Suppressor macrophage treated with lipopolysaccharide for 1 hour (primary cell): ENCODE measurements at places on chromosomes 2 and 18.
A peak's percentile ranks its signal among the peaks of the same experiment; 100 is the strongest.

GRCh38 chr2:13003500-13003899 is 286.8 kb downstream of the TRIB2 start:
- DNase-seq, result no peak

DNA sequence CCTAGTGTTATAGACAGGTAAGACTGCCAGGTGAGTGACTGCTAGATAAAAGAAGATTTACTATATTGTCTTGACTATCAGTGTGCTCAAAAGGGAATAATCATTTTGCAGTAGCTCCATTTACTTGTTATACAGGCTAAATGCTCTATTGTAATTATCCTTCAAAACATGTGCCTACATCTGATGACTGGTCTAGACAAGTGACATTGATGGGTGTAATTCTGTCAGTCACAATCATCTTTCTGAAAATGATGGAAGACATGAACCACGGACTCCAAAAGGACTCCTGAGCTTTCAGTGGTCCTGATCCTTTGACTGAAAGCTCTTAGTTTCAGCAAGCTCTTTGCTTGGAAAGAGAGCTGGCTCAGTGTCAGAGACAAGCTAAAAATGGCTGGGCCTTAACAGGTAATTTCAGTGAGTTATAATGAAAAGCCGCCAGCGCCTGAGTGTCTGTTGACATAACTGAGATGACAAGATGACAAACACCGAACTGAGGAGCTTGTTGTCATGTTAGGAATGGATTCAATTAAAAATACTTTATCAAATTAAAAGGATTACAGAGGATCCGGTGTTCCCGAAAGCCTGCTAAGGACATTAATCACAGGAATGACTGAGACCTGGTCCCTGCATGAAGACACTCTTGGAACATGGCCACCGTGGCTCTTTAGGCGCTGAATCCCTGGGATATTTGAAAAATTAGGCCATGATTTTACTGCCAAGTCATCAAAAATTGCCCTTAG is 141.7 kb downstream of the CMPK2 start:
- no peak for DNase-seq

GRCh38 chr2:8623576-8623957 is 58.3 kb upstream of the ID2 start:
- no peak for DNase-seq

GRCh38 chr2:64367444-64368232 is 86.3 kb upstream of the LGALSL start:
- no peak for DNase-seq

DNA sequence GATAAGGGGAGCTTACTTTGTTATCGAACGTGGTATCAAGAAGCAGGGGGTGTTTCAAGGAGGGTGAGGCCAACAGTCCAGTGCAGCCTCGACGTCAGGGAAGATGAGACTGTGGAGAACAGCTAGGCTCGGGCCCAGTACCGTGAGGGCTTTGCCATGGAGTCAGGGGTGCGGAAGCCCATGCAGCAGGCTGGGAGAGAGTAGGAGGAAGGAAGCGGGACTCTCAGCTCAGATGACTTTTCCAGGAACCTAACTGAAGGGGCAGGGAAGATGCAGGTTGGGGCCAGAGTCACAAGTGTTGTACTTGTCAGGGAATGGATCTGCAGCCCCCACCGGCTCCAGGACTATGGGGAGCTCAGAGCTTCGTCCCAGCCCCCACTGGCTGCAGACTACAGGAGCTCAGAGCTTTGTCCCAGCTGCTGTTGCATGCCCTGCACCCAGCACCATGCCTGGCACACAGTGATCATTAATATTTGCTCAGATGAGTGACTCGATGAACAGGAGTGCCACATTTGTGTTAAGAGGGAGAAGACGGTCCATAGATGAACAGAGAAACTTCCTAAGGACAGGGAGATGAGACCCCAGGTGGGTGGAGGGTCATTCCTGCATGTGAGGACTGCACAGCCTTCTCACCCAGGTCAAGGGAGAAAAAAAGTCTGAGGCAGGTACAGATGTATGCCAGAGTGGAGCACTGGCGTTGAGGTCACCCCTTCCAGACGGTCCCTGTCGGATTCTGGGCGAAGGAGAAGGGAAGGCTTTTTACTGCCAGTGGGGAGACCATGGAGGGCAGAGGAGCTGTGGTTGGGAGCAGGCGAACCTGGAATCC is 36.4 kb downstream of the PTGR3 start:
- no peak for DNase-seq

DNA sequence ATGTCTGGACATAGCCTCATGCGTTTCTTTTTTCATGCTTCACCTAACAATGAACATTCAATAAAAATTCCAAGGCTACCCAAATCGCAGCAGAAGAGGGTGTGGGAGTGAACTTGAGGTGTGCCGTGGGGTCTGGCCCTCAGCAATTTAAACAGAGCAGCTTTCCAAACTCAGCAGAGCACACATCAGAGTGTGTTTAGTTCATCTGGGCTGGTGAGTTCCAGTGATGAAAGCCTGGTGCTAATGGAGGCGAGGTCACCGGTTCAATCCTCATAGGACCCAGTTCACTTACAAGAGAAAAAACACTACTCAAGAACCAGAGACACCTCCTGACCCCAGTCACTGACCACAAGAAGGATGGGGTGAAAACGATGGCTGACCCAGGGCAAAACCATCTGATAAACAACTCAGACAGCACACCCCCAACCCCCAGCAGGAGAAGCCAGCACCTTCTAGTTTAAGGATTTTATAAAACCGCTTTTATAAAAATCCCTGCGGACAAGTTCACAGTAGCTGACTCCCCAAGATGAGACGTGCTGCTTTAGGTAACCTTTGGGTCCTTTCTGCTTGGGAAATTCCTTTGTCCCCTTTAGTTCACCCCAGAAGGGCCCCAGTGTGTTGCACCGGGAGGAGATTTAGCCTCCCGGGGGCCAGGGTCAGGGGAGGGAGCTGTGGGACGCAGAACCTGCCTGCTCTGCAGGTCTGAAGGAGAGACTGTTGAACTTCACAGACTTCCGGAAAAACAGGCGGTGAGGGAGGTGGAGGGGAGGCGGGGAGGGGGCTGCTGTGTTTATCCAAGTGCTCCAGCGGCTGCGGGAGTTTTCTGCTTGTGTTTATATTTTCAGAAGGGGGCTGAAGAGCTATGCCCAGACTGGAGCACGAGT is 152.7 kb upstream of the SOX11 start:
- no peak for DNase-seq

DNA sequence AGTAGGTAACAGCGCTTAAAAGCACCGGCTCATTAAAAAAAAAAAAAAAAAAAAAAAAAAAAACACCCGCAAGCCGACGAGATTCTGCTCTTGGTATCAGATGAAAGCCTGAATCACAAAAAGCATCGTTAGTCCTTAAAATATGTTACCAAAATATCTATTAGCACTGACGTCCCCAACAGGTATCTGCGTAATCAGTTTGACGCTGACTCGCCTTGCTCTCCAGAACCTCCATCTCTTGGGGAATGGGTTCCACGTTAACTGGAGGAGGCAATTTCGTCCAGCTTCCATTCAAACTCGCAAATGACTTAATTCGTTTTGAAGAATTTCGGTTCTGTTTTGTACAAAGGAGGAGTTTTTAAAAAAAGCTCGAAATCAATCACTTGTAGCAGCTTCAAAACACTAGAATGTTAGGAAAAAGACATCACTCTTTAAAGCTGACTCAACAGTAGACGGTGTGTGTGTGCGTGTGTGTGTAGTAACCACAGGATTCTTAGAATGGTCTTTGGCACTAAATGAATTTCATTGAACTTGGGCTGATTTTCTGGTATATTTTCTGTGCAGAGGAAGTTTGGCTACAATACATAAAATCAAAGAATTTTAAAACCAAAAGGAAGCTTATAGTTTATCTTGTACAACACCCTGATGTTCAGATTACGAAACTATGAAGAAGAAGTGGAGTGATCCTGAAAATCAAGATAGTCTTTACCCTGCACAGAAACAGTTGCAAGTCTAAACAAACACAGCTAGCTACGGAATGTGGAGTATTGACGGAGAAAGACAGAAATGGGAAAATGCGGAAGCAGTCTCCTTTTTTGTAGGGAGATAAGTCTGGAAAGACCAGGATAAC is 1.1 kb upstream of the PGAP1 start:
- DNase-seq, result peak; percentile 34
